ENCODE measurements at places on chromosomes 7 and 10.

DNA sequence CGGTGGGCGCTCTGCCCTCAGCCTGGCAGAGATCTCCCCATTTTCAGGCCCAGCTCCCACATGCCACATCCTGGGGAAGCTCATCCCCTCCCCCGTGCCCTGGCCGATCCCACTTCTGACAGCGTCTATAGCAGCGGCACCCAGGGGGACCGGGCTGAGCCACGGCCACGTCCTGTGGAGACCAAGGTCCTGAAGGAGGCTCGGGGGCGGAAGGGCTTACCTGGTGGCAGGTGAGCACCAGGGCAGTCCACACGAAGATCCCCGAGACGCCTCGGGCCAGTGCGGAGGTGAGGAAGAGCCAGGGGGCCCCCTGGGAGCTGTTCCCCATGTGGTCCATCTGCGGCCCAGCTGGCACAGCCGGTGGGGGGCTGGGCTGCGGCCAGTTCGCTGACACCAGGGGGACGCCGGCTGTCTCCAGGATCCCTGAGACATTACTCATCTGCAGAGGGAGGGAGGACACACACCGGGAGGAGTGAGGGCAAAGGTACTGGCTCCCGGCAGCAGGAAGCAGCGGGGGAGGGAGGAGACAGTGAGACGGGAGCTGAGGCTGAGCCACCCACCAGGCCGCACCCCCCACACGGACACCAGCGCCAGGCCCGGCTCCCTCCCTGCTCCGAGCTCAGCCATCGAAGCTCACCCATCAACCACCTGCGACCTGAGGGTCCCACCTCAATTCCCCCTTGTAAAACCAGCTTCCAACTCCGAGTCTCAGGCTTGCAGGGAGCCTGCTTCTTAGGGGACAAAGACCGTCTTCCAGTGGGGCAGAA lies 776 bp downstream of the TMEM184A start:
- DNase-seq: peak; percentile 94

DNA sequence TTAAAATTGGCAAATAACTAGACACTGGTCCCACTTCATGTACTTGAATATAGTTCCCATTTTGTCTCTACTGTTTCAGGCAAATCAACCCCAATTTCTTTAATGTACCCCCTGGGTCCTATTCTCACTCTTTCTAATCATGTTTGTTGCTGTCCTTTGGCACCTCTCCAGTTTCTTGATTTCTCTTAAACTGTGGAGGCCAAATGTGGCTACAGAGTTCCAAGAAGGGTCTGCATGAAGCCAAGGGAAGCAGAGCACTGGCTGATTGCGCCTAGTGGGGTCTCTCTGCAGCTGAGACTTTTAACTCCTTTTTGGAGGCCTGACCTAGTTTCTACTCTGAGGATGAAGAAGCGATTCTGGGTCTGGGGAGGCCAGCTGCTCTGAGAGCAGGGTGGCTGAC lies 6.7 kb upstream of the ADAM12 start:
- DNase-seq: no peak

DNA sequence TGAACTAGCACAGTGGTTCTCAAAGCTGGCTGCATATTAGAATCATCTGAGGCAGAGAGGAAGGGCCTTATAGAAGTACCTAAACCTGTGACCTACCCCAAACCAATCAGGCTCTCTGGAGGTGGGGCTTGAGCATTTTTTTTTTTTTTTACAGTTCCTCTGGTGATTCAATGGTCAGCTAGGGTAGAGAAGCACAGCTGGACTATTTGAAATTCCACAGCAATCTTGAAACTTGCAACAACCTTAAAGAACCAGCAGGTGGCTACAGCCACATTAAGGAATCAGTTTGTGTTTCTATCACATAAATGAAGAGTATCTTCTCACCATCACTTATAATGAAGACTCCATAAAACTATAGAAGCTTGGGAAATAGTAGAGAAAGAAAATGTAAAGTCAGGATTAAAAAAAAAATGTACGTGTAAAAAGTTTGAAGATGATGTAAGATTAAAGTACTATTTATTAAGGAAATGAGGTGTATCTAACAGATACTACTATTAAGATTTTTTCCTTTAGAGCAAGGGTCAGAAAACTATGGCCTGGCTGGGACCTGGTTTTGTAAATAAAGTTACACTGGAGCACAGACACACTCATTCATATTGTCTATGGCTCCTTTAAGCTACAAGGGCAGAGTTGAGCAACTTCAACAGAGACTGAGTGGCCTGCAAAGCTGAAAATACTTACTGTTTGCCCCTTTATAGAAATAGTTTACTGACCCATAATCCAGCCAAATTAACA lies 3.8 kb downstream of the RTKN2 start:
- peak; percentile 87 for DNase-seq

DNA sequence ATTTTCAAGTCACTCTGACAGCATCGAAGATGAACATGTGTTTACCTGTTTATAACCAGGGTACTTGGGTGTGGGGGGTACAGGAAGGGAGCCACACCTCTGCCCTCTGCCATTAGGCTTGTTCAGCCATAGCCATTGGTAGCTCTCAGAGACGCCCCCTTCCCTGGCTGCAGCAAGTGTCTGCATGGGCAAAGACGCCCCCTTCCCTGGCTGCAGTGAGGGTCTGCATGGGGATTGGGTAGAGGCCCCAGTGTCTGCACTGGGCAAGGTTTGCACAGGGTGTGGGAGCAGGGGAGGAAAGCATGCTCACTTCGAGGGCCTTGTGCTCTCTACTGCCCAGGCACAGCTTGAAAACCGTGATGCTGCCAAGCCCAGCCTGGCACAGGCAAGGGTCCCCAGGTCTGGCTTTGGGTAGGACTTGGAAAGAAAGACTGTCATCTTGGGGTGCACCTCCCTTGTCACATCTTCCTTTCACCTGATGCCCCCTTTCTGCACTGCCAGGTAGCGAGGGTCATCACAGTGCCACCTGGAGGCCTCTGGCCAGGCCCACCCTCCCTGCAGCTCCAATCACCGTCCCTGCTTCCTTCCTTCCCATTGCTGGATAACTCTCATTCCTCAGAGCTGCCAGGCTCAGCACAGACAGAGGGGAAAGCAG lies 3.7 kb downstream of the TMEM225B start:
- no peak for DNase-seq

DNA sequence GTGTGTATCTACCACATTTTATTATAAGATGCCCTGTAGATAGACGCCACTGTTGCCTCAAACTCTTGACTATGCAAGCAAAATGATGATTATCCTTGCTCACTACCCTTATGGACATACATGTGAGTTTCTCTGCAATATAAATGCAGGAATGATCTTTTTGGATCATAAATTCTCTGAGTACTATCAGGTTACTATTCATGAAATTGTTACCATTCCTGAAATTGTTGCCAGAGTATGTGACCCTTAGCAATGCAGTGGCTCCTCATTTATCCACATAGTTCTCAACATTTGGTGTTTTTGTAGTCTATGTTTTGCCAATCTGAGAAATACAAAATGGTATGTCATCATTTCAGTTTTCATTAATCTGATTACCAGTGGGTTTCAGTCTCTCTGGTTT lies 166.2 kb upstream of the FAM3C start:
- no peak for DNase-seq

DNA sequence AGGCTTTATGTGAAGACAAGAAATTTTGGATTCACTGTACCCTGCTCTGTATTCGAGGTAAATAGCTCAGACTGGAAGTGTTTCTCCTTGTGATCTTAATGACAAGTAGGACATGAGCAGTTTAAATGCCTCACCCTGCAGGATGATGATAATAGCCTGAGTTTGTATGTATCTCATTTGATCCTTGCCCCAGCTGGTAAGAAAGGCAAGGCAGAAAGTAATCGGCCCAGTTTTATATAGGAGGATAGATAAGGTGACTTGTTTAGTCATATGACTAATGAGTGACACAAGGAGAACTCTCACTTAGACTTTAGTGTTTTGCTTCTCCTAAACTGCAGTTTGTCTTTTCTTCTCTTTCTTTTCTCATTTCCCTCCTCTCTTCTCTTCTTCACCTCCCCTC lies 372.6 kb downstream of the PHF14 start:
- no peak for DNase-seq

GRCh38 chr10:89888321-89889070 lies 187.1 kb downstream of the KIF20B start:
- DNase-seq: no peak

DNA sequence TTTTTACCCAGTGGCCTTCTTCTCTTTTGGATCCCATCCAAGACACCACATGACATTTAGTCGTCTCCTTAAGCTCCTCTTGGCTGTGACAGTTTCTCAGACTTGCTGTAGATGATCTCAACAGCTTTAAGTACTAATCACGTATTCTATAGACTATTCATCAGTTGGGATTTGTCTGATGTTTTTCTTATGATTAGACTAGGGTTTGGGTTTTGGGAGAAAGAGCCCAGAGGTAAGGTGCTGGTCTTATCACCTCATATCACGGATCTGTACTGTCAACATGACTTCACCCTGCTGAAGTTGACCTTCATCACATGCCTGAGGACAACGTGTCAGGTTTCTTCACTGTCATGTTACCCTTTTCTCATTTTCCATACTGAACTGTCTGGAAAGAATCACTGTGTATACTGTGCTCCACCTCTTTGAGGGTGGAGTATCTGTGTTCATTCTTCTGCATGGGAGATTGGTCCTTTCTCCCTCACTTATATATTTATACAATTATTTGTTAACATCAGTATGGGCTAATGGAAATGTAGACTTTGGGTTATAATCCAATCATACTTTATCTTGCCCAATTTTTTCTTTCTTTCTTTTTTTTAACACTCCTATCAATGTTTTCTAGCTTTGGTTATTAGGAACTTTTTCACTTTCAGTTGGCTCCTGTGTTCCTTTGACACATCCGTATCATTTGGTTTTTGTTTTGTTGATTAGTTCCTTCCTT lies 6.4 kb upstream of the HKDC1 start:
- no peak for DNase-seq

DNA sequence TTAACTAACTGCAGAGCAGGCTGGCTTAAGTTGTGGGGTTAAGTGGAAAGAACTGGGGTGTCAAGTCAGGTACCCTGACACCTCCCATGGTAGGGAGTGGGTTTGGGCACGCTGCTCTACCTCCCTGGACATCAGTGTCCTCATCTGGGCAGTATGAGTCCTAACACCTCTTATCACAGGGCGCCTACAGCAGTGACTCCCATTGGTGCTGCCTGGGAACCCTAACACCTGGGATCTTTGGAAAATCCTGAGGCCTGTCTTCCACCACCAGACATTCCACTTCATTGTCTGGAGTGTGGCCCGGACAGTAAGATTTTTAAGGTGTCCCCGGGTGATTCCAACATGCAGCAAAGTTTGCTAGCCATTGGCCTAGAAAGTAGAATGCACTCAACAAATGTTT lies 239.1 kb downstream of the SKAP2 start:
- no peak for DNase-seq

DNA sequence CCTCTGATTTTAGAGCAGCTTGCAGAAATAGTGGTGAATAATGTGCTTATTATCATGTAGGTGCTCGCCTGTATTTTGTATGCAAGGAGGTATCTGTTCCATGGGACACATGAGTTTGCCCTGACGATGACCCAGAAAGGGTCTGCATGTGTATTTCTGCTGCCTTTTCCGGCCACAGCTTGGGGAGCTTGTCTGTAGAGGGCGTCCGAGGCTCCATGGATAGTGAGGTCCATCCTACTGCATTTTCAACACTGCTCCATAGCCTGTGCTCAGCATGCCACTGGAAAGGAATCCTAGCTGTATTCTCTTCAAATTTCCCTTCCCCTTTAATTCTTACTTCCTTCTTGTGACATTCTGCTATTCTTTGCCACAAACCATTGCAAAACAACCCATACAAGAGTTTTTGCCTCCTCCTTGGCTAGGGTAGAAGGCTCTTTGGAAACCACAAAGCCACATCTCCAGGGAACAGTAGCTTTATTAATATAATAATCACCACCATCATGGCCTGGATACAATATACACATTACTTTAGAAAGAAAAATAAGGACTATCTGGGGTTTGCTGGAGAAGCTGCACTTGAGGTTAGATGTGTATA lies 127.7 kb downstream of the DYNC1I1 start:
- peak; percentile 13 for DNase-seq

- no peak for DNase-seq
These were observed 8.3 kb downstream of the RABGEF1 start for GRCh38 chr7:66748791-66749190.

DNA sequence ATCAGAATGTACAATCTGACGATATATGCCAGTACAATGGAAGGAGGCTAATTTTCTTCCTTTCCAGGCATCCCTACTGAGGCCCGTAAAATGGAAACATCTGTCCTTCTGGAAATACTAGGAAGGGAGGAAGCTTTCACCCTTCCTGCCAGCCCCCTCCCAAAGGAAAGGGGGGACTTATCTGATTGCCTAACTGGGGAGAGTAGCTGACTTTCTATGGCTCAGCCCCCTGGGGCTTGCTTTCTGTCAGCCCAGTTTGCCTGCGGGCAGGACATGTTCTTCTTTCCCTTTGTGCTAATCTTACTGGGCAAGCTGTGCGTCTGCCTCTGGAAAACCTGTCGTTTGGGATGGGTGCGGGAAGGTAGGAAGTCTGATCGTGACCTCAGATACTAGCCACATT lies 508.9 kb downstream of the SUGCT start:
- DNase-seq: no peak

GRCh38 chr7:158495216-158495615 lies 92.4 kb downstream of the PTPRN2 start:
- DNase-seq: no peak

DNA sequence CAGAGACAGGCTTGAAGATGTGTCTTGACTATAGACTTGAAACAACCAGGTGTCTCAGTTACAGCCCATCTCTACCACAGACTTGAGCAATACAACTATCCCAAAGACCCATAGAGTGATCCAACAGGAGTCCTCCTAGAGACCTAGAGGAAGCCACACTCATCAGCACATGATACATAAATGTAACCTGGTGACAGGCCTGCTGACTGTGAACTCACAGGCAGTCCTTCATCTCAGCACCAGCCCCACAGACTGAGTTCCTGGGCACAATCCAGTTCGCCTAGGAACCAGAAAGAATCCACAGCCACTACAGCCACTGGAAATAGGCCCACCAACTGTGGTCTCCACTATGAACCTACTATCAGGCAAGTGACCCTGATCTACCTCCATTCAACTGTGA lies 121.3 kb downstream of the MACC1 start:
- no peak for DNase-seq

GRCh38 chr10:123527151-123527550 lies 139.0 kb upstream of the GPR26 start:
- DNase-seq: no peak

DNA sequence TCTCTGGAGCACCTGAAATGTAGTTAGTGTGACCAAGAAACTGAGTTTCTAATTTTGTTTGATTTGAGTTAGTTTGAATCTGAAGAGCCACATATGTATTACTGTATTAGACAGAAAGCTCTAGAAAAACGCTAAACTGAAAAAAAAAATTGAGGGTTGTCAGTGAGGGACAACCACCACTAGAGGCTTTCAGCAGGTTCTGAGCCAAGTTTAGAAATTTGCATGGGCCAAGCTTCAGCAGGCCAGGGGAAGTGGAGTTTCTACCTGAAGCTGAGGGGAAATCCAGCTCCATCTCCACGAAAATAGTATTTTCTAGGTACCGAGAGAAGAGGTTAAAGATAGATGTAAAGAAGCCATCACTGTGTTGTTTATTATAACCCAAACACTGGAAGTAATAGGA lies 77.9 kb upstream of the PLXNA4 start:
- no peak for DNase-seq

GRCh38 chr7:90701021-90701420 lies 104.9 kb downstream of the CDK14 start:
- DNase-seq: no peak

GRCh38 chr7:101166909-101167644 lies 1.7 kb upstream of the VGF start:
- no peak for DNase-seq

- peak; percentile 5 for DNase-seq
These were observed 25.4 kb upstream of the ST8SIA6 start for GRCh38 chr10:17479822-17480221.

Data from RPMI7951 (cell line).